ENCODE measurements at places on chromosomes 5 and 9.

DNA sequence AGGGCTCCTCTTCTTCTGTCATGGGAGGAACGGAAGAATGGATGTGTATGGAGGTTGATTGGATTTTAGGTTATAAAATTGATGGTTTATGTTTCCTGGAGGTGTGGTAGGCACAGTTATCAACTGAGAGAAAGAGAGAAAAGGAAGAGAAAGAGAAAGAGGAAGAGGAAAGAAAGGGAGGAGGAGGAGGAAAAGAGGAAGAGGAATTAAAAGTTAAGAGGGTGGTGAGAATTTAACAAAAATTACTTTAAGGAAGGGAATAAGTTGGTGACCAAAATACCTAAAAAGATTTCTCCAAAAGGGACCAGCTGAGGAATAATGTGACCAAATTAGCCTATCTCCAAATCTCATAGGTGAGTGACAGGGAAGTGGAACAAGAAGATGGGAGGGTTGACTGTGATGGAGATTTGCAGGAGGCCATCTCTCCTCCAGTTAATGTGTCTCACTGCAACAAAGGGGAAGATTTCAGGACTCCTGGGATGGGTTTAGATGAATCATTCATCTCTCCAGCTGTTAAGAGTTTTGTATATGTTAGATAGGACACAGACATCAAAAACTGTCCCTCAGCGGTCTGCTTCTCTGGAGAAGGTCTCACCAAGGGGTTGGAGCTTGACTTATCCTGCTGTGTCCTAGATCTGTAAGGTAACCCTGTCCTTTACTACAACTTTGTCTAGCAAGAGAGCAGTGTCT, 76.0 kb upstream of the TMC1 start:
- DNase-seq, result no peak

DNA sequence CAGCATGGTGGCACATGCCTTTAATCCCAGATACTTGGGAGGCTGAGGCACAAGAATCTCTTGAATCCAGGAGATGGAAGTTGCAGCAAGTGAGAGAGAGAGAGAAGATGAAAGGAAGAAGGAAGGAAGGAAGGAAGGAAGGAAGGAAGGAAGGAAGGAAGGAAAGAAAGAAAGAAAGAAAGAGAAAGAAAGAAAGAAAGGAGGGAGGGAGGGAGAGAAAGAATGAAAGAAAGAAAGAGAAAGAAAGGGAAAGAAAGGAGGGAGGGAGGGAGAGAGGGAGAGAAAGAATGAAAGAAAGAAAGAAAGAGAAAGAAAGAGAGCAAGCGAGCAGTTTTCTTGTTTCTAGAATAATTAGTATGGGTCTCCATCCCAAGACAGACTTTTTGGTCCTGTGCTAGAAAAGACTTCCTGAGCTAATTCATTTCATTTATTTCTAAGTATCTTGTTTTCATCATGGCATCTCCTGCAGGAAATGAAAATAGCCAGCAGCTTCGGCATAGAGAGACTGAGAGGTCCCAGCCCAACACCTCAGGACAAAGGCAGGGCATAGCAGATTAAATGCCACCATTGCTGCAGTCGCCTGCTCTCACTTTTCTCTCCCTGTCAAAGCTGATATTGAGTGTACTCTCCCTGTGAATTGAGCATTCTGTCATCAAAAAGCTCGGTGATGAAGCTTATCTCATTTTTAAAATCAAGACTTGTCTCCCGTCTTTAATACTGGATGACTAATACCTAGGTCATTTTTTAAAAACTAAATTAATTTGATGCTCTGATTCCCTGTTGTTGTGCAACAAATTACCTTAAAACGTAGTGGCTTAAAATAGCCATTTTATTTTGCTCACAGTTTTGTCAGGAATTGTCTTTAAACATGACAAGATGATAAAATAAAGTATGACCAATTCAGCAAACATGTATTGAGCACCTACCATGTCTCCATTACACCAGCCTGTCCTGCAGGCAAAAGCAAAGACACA, 91.8 kb upstream of the ADRA1B start:
- no peak for DNase-seq

- DNase-seq, result no peak
Observed at GRCh38 chr5:40402007-40402364, 277.7 kb upstream of the PTGER4 start.

GRCh38 chr9:128805661-128806060, 12.6 kb upstream of the ENDOG start:
- peak; percentile 30 for DNase-seq

DNA sequence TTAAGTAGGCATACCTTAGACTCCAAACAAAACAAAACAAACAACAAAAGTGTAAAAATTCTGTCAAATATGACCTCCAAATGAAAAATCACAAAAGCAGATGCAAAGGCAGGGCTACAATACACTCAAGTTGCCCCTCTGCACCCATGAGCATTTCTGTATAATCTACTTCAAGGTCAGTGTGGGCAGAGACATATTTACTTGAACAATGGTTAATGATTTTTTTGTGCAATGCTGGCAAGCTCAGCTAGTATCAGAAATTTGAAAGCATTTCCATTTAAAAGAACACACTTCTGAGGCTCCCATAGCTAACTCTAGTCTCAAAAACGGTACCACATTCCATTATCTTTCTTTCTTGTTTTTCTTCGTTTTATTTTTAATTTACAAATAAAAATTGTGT, 57.9 kb downstream of the PLCXD3 start:
- DNase-seq, result no peak

DNA sequence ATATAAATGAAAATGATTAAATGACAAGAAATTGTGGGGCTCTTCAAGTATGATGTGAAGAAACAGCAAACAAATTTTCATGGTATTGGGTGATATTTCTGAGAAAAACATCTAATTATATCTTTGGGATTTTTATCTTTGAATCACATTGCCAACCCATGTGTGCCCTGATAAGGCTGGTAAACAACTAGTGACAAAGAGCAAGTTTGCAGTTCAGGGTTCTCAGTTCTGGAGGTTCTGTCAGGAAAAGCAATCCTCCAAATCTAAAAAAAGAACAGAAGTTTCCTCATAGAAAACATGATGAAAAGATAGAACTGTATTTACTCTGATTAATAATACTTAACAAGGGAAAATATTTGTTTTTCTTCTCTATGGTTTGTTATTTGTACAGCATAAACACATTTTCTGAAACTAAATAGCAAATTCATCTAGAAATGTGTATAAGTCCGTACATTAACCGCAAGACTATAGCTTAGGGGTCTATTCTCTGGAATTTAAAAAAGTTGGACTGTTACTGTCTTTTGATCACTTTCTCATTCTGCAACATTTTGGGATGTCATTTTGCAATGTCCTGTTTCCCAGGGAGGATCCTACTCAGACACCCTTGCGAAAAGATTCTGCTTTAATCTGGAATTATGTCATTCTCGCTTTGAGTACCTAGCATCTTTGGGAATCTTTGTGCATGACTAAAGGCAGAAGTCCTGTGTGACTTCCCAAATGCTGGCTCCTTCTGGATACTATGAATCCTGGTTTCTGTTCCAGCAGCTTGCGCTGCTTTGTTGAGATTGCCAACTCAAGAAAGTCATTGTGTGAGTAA, 308.5 kb downstream of the ADGRV1 start:
- DNase-seq, result no peak

GRCh38 chr5:62593331-62593730, 14.7 kb downstream of the LRRC70 start:
- no peak for DNase-seq

DNA sequence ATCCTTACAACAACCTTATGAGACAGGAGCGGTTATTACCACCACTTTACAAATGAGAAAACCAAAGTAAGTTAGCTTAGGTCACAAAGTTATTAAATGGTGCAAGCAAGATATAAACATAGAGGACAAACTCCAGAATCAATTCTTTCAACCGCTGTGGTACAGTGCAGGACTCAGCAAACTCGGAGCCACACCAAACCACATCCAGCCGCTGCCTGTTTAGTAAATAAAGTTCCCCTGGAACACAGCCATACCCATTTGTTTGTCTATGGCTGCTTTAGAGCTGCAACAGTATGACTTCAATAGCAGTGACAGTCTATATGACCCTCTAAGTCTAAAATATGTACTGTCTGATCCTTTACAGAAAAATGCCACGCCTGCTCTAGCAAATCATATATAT, 1567.2 kb upstream of the WWC1 start:
- no peak for DNase-seq

GRCh38 chr9:114674076-114674797, 7.8 kb downstream of the TEX48 start:
- no peak for DNase-seq

GRCh38 chr5:71836084-71836483, 117.0 kb downstream of the CARTPT start:
- no peak for DNase-seq

DNA sequence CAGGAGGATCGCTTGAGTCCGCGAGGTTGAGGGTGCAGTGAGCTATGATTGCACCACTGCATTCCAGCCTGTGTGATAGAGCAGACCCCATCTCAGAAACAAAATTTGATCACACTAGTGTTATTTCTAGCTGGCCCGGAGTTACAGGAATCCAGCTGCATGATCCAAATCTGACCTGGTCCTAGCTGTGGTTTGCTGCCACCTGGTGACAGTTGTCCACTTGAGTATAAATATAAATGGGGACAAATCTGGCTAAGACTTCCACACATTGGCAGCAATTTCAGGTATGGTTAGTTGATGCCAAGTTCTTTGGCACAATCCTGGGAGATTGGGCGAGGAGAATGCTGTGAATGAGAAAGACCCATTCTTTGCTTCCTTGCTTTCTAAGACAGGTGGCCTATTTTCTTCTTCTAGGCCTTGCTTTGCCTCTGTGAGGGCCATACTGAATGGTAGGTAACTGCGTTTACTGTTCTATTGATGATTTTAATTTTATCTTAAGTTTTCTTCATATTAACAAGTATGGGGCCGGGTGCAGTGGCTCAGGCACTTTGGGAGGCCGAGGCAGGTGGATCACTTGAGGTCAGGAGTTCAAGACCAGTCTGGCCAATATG, 35.4 kb downstream of the UBE2R2 start:
- DNase-seq, result peak; percentile 25

DNA sequence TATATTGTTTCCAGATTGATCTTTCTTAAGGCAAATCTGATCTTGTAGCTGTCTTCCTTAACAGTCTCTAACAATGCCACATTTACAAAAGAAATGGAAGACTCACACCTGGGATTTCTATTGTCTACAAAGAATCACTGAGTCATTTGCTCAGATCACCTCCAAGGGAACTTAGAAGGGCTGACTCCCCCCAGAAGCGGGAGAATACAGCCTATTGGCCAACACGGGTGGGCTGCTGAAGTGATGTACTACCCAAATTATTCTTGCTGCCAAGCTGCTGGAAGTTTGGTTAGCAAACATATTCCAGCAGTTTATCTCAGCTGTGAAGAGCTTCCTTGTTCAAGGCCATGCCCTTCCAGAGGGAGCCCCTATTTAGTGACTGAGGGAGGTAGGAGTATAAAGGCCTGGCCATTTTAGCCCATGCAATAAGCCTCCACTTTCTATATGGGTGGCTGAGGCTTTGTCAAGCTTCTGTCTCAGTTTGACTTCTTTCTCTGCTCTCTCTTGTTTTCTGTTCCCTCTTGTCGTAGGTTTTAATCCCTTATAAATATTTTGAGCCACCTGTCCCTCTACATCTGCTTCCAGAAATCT, 379.4 kb downstream of the PRR16 start:
- no peak for DNase-seq

- DNase-seq, result no peak
Observed at GRCh38 chr9:110752766-110753165, 84.2 kb downstream of the MUSK start.

DNA sequence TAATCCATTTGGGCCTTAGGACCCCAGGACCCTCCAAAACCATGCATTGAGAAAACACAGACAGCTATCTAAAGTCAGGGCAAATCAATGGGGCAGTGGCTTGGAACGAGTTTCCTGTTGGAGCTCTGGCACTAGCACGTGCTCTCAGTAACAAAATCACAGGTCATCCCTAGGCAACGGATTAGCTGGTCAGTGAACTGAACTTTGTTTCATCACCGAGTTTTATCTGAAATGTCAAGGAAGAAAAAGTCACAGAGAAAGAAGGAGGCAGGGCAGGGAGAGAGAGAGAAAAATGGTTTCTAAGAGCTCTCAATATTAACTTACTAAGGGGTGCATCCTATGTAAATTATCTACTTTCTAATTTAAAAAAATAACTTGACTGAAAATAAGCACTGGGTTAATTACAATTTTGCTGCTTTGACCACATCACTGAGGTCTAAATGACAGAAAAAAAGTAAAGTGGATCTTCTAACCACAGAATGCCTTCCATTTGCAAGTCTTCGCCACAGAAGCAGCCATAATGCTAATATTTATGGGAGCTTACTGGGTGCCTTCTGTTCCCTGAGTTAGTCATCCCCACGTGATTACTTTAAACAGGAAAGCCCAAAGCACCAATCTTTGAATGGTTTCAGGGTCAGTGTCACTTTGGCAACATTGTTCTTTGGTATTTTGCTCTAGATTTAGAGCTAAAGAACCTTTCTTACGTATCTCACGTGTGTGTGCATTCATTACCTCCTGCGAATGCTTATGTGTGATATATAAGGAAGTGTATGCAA, 503.9 kb downstream of the RASEF start:
- DNase-seq, result no peak

- no peak for DNase-seq
Observed at GRCh38 chr5:54620141-54620933, 102.8 kb downstream of the SNX18 start.

DNA sequence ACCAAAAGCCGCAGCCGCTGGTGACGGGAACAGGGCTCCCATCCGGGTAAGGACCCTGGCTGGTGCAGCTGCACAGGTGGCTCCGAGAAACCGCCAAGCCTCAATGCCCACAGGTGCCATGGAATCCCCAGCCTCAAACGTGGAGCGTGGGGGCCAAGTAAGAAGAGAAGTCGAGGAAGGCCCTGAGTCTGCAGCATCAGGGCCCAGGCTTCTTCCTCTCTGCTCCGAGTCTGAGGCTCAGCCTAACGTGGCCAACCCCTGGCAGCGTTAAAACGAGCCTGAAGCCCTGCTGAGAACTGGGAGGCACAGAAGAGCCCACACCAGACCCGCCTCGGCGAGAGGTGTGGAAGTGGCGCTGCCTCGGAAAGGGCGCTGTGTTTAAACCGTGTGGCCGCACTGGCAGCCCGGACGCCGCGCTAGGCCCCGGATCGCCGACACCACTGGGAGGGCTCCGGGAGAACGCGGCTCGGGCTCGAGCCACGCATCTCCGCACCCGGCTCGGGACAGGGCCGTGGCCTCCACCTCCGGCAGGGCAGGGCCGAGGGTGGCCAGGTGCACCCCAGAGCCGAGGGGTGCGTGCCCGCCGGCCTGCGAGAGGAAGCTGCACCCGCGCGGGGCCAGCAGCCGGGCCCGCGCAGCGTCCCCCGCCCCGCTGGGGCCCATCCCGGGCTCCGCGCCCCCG, 730 bp downstream of the ZMYND19 start:
- peak; percentile 78 for DNase-seq

DNA sequence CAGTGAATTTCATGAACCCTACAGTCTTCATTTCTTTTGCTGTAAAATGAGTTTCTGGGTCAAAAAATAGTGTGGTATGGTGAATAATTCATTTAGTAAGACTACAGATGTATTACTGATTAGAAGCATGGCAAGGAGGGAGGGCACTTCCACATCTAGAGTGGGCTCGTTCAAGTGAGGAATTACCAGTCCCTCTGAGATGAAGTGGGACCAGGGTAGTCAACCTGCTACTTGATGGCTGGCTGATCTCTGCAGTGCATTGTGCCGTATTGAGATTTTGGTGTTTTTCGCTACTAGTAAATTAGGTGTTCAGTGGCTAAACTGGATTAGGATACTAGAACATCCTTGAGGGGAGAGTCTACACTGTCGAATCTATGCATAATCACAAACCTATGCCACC, 10.8 kb downstream of the CDC37L1 start:
- DNase-seq, result no peak

- no peak for DNase-seq
Observed at GRCh38 chr5:14534773-14535172, 46.8 kb upstream of the OTULINL start.

- no peak for DNase-seq
Observed at GRCh38 chr9:13145340-13145739, 134.2 kb downstream of the MPDZ start.
